ENCODE measurements at places on chromosomes 7 and 10.

- no peak for DNase-seq
Observed at GRCh38 chr10:83869898-83870297, 269.4 kb upstream of the GHITM start.

- DNase-seq: no peak
Observed at GRCh38 chr10:83459124-83459523, 680.2 kb upstream of the GHITM start.

DNA sequence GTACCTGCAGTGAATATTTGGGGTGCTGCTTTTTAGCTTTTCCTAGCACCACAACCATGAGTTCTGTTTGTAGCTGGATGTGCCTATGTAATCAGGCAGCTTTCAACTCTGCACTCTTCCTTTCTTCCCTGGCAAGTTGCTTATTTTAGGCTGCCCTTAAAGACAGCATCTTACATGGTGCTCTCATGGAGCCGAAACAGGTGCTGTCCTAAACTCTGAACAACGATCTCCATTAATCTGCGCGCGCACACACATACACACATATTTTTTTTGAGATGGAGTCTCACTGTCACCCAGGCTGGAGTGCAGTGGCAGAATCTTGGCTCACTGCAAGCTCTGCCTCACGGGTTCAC, 9.1 kb downstream of the RPS24 start:
- DNase-seq: no peak

DNA sequence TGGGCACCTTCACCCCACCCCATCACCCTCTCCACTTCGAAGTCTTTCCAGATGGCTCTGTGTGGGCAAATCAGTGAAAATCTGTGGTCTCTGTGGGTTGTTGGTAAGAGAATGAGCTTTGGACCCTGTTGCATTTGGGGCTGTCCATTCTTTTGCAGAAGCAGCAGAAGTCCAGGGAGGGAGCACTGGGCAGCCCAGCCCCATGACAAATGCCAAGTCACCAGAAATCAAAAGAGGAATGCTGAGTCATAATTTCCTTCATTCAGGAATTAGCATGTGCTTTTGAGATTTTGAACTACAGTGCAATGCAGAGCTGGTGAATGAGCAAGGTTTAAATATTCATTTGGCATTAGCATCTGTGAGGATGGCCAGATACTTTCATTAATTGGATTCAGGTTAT, 556.2 kb downstream of the LRMDA start:
- no peak for DNase-seq

- no peak for DNase-seq
Observed at GRCh38 chr10:34145715-34146114, 669.4 kb downstream of the PARD3 start.

GRCh38 chr10:107425931-107426553, 261.5 kb upstream of the SORCS1 start:
- no peak for DNase-seq

DNA sequence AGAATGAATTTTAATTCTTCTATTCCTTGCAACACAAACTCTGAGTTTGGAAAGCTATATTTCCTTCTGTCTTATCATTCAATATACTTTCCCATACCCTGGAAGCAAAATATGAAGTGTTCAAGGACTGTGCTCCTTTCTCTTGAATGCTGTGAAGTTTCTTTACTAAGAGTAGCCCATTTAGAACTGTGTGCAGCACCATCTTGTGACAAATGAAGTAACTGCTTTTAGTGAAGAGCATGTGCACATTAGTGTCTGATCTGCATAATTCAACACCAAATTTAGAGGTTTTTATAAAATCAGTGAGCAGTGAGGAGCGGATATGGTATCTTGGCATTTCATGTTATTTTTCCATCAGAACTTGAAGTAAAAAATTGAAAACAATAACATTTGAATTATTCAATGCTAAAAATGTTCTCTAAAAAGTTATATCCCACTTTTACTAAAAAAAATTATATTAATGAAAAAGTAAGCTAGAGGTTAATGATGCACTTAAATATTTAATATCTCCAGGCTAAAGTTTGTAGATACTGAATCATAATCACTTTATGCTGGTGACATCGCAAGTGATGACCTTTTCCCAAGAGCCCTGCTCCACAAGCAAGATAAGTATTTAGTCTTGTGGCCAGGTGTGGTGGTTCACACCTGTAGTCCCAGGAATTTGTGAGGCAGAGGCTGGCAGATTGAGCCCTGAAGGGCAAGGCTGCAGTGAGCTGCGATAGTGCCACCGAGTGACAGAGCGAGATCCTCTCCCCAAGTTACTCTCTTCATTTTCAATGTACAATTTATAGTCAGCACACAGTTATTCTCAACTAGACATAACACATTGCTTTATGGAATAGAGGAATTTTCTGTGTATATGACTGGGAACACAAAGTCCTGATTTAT, 108.8 kb upstream of the PCLO start:
- no peak for DNase-seq

DNA sequence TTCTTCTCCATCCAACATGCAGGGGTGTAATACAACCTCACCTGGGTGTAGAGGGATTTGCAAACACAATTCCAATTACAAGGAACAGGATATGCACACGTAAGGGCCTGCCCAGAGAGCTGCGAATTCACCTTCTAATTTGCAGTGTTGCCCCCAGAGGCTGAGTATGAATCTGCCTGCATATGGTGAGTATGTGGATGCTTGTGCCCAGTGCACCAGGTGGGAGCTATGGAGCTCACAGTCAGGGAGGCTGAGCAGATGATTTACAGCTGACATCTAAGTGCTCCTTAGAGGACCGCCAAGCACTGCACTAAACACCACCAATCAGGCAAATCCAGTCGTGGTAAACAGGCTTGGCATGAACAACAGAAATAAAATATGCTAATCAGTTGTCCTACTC, 132.0 kb downstream of the RELN start:
- no peak for DNase-seq

DNA sequence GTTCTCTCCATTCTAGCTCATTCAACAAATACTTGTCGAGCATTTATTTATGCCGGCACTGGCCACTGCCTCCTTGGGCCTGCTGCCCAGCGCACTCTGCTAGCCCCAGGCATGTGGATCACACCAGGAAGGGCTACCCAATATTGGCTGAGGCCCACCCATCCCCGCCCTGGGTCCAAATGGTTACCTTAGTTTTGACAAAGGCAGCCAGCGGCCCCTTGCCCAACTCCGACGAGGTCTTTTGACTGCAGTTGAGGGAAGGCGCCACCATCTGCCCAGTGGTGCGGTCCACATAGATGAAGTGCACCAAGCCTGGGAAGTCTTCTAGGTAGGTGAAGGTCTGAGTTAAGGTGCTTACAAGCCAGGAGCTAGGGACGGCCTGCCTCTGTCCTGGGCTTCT, 7.2 kb upstream of the PYROXD2 start:
- no peak for DNase-seq

DNA sequence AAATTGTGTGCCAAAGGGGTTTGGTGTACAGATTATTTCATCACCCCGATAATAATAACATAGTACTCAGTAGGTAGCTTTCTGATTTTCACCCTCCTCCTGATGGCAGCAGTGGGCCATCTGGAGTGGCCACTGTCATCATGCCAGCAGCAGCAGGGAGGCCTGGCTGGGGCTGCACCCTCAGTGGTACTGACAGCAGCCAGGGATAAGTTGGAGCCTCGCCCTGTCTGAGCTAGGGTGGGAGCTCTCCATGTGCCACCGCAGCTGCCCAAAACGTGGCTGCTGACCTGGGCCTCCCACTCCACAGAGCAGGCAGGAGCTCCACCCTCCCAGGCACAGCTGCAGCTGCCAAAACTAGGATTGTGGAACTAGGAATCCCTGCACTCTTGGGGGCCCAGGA, 700.8 kb upstream of the KCND2 start:
- no peak for DNase-seq

DNA sequence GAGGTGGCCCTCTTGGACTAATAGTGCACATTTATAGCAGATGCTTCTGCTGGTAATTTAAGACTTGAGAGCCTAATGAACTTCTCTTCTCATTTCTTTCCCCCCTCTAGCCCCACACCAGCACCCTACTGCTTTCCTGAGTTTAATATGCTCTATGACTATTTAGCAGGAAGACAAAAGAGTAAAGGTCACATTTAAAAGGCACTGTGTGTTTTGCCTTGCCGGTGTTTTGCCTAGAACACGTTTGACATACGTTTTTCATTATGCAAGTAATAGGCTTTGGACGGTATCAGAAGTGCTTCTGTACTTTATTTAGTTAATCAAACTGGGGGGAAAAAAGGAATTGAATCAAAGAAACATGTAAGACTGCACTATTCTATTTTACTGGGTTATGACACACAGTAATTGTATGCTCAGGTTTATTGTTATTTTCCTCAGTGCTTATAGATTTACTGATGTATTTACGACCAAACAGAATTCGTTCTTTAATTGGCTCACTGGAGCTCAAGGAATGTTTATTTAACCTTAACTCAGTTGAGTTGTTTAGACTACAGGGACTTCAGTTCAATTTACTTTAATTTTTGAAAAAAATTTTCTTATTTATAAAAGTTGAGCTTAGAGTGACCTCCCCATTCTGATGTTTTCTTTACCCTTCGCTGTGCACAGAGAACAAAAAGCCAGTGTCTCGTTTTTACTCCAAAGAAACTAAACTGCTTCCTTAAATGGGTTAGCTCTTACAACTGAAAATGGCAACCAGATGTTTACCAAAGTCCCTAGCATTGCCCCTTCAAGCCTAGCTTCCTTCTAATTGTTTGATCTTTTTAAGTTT, 35.4 kb downstream of the CPED1 start:
- DNase-seq: no peak

- DNase-seq: peak; percentile 85
Observed at GRCh38 chr7:22885797-22886261, 63.2 kb upstream of the TOMM7 start.

GRCh38 chr10:131085091-131085860, 226.2 kb downstream of the TCERG1L start:
- no peak for DNase-seq

DNA sequence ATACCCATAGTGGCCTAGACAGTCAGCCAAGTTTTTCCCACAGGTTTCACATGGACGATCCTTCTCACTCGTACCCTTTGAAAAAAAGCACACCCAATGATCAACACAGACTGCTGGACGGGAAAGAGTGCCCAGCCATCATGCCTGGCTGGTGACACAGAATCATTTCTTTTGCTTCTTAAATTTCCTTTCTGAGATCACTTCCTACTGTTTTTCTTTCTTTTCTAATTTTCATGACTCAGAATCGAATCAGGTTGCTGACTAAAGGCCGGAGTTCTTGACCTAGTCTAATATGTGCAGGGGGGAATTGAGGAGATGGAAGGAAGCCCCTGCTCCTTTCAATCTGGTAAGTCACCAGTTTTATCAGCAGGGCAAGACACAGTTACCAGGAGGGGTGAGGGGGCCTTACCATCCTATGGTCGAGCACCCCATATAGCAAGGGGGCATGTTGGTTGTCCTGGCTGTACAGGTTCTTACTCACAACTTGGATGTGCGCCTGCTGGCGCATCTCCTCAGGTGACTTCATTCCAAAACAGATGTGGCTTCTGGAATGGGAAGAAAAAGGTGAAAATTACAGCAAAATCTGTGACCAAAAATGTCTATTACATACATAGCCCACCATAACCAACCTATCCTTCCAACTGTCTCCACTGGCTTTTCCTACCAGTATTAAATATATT, 3.5 kb downstream of the POLR3A start:
- DNase-seq: no peak

DNA sequence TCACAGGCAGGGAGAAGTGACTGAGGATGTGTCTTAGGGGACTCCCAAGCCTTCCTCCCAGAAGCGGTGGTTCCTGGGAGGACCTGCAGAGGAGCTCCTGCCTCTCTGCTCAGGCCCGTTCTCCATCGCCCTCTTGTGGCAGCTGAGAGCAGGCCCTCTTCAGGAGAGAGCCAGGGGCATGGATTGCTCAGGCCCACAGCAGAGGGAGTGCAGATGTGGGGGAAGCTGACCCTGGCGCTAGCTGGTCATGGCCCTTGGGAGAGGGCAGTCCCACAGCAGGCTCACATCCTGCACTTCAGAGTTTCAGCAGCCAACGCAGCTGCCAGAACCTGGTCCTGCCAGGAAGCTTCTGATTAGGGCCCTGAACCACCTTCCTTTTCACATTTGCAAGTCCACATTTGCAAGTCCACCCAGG, 94.8 kb upstream of the TARP start:
- peak; percentile 83 for DNase-seq

DNA sequence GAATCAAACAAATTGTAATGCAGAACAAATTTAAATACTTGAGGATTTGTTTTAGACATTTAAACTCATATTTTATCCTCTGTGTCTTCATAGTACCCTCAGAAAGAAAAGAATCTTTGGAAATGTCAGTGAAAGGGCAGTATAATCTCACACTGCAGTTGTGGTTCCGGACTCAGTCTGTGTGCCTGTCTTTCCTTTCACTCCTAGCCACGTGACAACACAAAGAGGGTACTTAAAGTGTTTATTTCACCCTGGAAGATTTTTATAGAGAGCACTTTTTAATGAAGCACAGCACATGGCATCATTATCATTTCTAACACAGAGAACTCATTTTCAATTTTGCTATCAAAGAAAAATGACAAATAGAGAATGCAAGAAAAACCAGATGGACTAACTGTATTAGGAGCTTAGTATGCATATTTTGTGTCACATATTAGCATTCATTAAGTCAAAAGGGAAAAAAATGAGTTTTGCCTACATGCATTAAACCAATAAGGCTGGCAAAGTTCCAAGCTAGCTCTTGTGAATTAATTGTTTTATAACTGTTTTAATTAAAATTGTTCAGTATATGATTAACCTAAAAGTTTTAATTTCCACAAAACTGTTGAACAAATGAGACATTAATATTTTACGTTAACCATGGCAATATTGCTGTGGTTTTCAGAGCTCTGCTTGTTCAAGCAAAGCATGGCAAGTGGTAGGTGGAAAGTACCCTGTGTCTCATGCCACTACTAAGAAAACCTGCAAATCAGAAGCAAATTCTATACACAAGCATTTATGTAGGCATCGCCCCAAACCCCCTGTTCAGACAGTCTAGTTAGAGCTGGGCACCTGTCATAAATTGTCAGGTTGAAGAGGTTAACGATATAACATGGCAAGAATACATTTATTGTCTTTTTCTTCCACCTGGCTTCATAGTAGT, 65.9 kb downstream of the AUTS2 start:
- DNase-seq: no peak

DNA sequence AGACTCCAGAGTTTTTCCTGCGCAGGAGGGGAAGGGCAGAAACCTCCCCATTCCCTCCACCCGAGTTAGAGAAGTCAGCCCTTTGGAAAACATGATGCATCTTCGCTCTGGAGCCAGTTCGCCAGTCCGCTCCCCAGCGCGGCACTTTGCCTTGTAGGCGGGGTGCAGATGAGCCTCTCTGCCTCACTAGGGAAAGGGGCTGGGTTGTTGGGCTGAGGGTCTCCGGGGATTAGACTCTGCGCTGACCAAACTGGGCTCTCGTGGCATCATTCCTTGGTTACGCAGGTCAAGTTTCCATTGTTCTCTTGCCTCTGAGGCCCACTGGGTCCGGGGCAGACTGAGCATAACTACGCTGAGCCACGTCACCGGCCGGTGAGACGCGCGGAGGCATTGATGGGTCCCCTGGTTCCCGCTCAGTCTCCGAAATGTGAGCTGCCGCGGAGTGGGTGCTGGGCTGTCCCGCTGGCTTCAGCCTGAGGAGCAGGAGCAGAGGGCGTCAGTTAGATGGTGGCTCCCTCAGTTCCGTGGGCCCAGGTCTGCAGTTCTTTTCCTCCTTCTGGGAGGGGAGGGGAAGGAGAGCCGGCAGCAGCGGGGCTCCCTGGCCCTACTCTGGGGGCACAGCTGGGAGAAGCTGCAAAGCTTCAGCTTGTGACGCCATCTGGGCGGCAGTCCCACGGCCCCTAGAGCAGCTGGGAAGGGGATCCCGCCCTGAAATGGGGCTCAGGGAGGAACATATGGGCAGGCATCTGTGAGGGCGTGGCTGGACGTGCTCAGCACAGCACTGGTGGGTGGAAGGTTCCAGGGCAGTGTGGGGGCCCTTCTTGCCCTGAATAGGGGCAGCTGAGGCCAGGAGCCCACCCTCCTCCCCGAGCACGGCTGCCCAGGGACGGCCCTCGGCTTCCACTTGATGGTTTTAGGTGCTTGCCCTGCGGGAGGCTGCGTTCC, 121.3 kb upstream of the BTBD16 start:
- no peak for DNase-seq
